Stimulated activated CD8-positive, alpha-beta memory T cell treated with anti-CD3 and anti-CD28 coated beads, Interleukin-7, amount 100 ng/mL, for 48 hours (primary cell): ENCODE measurements at places on chromosomes 16 and 17.

DNA sequence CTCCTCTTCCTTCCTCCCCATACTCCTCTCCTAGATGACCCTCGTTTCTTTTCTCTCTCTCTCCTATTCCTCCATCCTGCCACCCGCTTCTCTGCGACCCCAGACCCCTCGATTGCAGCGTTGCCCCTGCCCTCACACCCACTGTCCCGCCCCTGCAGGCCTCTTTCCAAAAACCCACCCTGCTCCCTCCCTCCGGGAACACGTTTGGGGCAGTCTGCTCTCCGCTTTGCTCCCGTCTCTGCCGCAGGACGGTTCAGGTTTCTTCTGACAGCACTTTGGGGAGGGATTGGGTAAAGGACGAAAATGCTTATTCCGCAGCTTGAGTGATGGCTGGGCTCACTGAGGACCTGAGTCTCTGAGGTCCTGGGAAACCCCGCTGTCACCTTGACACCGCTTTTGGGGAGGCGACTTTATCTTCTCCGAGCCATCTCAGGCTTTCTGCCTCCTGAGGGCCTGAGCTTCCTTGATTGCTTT lies 690 bp downstream of the NDE1 start:
- DNase-seq: peak; percentile 23

DNA sequence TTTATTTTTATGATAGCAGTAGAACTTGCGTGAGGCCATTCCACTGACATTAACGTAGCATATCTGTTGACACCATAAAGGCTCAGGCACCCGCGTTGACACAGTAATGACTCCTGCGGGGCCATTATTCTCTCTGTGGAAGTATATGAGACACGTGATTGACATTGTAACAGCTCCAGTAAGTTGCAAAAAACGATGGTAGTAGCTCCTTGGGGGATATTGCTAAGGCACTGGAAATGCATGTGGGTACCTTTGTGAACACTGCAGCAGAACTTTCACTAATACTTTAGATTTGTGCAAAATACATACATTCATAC lies 918.8 kb upstream of the CDH8 start:
- no peak for DNase-seq

DNA sequence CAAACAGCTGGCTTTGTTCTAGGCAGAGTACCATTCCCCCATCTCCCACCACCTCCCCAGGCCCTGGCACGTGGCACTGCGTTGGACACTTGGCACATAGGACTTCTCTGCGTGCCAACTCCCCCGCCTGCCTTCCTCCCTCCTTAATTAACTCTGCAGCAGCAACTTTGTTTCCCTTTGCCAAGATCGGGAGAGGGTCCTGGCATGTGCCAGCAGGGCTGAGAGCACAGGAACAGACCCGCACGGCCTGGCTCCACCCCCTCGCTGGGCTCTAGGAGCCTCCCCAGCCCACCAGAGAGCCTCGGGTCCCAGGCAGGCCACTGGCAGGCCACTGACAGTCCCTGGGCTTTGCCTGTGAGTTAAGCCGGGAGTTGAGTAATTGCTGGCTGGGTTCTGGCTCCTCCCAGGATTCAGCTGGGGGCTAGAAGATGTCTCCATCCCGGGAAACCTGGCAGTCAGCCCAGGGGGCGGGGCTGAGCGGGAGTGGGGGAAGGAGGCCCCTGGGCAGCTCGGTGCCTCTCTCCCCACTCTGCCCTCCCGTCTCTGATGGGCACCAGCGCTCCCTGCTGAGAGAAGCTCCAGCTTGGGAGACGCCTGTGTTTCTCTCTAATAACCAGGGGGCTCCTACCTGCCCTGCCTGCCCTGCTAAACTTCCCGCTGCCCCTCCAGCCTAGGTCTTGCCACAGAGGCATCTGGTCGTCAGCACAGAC lies 224.0 kb upstream of the TNRC6C start:
- DNase-seq: no peak

- DNase-seq: no peak
These were observed 5.0 kb downstream of the ARL6IP1 start for GRCh38 chr16:18796377-18796776.

- DNase-seq: no peak
These were observed 58.3 kb downstream of the NT5M start for GRCh38 chr17:17361543-17361866.

DNA sequence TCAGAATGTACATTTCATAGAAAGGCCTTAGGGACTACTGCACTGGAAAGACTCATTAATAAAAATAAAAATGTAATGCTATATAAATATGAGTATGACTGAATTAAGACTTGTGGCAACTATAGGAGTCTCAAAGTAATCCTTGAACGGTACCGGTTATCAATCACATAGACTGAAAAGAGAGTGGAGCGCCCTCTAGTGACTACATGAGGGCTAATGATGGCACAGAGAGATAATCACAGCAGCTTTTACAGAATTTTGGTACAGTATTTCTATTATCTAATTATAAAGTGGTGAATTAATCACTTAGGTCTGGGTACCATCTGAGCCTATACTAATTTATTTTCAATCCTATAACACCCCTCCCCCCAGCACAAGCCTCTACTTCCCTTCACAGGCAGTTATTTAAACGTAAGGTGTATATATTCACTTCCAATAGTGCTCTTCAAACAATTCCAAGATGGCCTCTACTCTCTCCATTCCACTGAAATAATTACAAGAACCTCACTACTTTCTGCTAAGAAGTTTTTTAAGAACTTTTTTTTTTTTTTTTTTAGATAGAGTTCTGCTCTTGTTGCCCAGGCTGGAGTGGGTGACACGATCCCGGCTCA lies 40.7 kb upstream of the ANKFY1 start:
- DNase-seq: no peak

DNA sequence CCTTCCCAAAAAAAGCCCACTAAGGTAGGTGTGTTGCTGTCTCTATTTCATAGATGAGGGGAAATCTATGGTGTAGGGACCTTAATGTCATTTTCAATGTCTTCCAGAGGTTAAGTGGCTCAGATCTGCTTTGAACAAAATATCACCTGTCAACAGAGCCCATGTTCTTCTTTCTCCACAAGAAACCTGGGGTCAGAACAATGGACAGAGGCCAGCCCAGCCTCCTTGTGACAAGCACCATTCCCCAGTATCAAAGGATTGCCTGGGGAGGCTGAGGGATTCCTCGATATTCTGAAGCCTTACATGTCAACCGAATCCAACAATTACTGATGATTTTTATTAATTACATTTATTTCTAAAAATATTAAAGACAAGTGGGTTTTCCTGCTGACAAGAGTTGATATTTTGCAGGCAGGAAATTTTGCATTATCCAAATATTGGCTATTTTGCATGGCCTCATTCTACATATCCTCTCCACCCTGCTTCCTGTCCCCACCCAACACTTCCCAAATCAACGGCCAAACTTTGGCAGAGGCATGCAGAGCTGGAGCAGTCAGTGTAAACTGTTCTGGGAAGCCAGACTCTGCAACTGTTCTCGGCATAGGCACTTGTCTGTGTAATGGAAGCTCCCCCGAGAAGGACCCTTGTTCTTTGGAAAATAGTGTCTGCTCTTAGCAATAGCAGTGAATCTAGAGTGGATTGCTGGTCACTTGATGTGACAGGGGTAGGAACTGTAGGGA lies 281.5 kb downstream of the HS3ST3A1 start:
- DNase-seq: no peak
